ENCODE measurements at places on chromosomes 6 and 20.
A peak's percentile ranks its signal among the peaks of the same experiment; 100 is the strongest.

- DNase-seq = peak; percentile 58
These were observed 40.6 kb downstream of the LYRM2 start for GRCh38 chr6:89597988-89598387.

DNA sequence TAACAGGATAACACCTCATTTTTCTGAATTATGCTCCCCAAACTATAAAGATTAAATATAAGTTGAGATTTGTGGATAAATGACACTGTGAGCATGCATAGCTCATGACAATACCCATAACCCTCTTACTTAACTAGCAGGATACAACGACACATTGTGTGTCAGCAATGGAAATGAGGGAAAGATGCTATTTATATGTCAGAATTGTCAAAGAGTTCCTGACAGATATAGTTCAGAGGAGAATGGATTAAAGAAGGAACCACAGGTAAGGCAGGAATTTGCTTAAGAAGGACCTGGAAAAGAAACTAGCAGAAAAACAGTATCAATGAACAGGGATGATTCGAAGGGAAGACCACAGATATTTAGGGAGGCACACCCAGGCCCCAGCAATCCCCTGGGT, 591.0 kb downstream of the DHX35 start:
- DNase-seq = no peak

GRCh38 chr20:49306903-49307620, 29.2 kb upstream of the ZNFX1 start:
- peak; percentile 92 for DNase-seq

- no peak for DNase-seq
These were observed 16.1 kb downstream of the TTPAL start for GRCh38 chr20:44491635-44492395.

GRCh38 chr6:56914798-56915658, 39.9 kb upstream of the BEND6 start:
- no peak for DNase-seq

DNA sequence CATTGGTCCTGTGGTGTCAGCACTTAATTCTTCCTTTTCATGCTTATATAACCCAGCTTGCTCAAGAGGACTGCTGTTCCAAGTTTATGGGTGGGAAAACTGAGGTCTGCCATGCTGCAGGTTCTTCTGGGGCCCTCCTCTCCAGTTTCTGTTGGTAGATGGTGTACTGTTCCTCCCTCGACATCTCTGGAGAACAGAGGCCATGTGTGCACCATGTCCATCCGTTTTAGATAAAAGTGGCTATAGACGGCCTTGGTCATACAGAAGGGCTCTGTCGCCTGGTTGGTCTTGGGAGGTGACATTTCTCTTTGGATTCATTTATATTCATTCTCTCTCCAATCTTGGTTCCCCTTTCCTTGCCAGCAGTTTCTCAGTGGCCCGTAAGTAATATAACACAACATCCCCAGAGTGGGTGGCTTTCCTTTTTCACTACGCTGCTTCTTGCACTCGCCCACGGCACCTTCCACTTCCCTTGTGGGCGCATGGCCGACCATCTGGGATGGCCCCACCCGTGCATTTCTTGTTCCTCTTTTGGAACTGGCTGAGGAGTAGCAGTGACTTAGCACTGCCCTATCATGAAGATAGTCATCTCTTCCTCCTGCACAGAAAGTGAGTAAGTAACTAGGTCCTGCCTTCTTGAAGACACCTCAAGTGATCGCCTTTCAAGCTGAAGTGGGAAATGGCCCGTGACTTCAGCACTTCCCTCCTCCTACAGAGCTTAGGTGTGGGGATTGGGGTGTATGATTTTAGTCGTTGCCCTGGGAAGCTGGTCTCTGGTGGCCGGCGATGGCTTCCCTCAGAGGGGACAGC, 94.2 kb downstream of the RREB1 start:
- no peak for DNase-seq

GRCh38 chr6:13194852-13195251, 133.5 kb downstream of the TBC1D7 start:
- DNase-seq = no peak

Data from NCI-H1105 treated with DMSO at 0.1 percent for 48 hours (cell line).